SHP77 (cell line): ENCODE measurements at places on chromosomes 1 and 21.

GRCh38 chr21:35614396-35614921 is 445.9 kb downstream of the SETD4 start:
- DNase-seq: no peak

DNA sequence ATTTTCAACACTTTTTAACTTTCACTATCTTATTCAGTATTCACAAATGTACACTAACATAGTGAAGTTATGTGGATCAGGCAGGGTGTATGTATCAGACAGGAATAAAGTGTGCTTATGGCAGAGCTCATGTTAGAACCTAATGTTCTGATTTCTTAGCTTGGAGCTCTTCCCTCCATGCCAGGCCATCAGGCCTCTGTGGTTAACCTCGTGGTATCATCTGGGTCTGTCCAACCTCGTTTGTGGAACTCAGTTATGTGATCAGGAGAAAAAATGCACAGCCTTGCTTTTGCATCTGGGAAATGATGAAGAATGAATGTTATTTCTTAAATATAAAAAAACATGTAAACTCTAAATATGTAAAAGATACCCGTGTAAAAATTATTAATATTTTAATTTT is 86.9 kb downstream of the MPZL1 start:
- DNase-seq: no peak

- DNase-seq: no peak
Observed at GRCh38 chr1:53449021-53449420, 10.2 kb upstream of the DMRTB1 start.

DNA sequence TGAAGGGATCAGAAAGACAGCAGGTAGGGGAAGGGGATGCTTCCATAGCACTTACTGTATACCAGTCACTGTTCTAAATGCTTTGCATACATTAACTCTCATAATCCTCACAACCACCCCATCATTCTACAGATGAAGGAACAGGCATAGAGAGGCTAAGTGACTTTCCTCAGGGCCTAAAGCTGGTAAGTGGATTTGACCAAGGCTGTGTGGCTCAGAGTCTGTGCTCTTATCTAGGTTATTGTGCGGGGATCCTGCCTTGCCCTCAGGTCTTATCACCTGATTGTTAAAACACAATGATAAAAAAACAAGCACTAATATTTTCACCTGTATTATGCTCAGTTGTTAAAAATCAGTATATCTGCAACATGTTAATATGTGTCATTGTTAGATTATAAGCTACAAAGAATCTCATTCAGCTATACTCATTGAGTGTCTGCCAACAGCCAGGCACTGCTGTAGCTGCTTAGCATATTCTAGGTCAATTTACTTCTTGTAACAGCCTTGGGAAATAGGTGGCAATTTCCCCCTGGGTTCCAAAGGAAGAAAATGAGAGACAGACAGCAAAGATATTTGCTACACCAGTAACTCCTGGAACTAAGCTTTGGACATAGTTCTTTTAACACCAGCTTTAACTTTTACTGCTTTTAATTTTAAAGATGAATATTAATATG is 38.6 kb upstream of the RBM15 start:
- DNase-seq: no peak

DNA sequence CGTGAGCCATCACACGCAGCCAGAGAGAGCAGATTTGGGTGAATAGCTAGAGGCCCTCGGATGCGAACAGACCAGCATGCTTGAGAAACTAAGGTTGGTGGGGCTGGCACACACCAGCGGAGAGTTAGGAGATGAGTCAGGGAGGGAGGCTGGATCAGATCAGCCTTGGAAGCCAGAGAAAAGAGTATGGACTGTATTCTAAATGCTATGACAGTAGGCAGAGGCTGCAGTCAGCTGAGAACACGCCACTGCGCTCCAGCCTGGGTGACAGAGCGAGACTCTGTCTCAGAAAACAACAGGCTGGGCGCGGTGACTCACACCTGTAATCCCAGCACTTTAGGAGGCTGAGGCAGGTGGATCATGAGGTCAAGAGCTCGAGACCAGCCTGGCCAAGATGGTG is 4.0 kb upstream of the PLEKHM2 start:
- no peak for DNase-seq

DNA sequence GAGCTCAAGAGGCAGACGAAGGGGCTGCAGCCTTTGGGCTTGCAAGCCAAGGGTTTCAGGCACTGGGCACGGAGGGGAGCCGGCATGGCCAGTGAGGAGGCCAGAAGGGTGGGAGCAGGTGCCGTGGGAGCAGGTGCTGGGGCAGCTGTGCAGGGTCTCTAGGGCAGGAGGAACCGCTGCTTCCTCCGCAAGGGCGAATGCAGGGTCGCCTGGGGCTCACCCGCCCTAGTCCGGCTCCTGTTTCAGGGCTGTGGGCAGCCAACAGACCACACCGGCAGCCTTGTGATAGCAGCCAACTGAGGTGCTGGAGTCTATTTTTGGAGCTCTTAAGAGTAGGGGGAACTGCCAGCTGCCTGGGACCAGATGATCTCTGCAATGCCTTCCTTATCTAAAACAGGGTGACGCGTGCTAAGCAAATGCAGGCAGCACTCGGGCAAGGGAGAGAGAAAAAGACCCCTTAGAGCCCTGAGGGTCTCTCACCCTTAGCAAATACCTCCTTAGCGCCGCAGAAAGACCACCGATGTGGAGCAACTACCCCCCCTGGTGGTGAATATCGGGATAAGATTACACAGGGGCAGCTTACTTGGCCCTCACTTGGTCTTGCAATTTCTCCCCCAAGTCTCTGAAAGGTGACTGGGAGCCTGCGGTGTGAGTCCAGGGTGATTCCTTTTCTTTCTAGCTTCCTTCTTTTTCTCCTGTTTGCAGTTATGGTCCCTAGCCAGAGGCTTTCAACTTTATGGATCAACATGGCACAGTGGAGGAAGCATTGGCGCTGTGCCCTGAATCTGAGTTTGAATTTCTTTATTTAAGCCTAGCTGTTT is 20.7 kb upstream of the MAPKAPK2 start:
- peak; percentile 41 for DNase-seq

GRCh38 chr1:36446271-36446670 is 4.0 kb downstream of the OSCP1 start:
- no peak for DNase-seq

GRCh38 chr21:39633770-39634181 is 21.0 kb downstream of the B3GALT5 start:
- no peak for DNase-seq

- no peak for DNase-seq
Observed at GRCh38 chr1:7921796-7922195, 18.8 kb downstream of the TNFRSF9 start.

- DNase-seq: no peak
Observed at GRCh38 chr1:22236166-22236565, 93.3 kb upstream of the WNT4 start.

DNA sequence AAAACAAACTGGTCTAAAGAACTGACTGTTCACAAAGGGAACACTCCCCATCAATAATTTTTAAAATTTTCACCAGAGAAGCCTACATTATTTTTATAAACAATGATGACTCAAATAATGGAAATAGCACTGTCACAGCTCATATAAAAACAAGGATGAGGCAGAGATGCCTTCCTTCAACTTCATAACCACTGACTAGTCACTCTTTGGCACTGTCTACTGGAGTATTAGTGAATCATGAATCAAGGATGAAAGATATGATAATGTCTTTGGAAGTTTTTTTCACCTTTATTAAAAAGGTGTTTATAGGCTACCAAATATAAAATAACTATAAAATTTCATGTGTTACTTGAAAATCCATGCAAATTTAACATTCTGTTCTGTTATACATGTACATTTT is 316.9 kb downstream of the VAV3 start:
- no peak for DNase-seq

- peak; percentile 46 for DNase-seq
Observed at GRCh38 chr1:93061895-93062792, 16.9 kb upstream of the MTF2 start.

GRCh38 chr1:116182019-116182714 is 71.0 kb downstream of the MAB21L3 start:
- no peak for DNase-seq

DNA sequence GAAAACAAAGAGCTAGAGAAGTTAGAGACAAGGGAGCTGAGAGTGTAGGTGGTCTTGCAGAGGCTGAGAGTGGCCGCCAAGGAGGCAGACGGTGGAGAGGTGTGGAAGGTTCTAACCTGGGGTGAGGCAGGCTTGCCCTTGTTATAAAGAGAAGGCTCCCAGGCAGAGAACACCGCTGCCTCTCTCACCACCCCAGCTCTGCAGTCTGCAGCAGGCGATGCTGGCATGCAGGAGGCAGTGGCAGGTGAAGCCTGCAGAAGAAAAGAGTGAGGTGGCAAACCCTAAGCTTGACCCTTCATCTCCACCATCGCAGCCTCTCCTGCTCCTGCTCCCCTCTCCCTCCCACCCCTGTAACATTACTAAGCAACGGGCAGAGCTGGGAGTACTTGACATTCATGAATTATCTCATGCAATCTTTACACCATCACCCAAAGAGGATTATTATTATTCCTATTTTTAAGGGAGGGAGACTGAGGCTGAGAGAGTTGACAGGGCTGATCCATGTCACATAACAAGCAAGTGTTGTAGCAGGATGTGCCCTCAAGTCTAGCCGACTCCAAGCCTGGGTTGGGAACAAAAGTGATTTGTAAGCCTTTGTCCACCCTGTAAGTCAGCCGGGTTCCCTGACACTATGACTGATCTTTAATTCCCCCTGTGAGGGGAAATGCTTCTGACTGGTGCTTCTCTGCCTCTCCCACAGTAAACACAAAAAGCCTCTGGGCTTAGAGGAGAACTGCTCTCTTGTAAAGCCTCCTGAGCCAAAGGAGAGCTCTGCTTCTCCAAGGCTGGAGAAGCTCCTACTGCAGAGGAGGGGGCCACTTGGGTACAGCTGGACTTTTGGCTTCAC is 36.1 kb downstream of the KANK4 start:
- no peak for DNase-seq
